ENCODE measurements at places on chromosomes 3 and 15. TPM values are rescaled to one million over a fixed set of nuclear protein-coding genes. Genes with fewer than 3 reads are reported as not detected.

The TLE3 gene
- polyA plus RNA-seq, result 16.7 TPM

GRCh38 chr3:31695280-31696008 is 162.7 kb downstream of the STT3B start:
- DNase-seq, result no peak

- DNase-seq, result no peak
These were observed 21.7 kb downstream of the MELTF start for GRCh38 chr3:197007953-197008352.

GRCh38 chr15:78064544-78064943 is 13.0 kb downstream of the TBC1D2B start:
- DNase-seq, result peak; percentile 85

DNA sequence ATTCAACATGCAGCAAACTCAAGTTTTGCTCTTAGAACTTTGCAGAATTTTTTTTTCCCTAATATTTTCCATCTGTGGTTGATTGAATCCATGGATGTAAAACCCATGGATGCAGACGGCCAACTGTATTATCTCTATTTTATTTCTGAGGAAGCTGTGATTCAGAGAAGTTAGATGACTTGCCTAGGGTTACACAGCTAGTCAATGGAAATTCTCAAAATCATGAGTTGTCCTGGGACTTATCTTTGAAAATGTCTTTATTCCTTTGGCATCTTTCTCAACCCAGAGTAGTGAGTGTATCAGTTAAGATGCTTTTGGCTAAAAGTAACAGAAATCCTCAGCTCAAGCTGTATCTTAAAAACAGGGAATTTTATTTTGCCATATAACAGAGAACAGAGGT is 107.9 kb upstream of the GALNT15 start:
- no peak for DNase-seq

- DNase-seq, result no peak
These were observed at the start of gene LRRC15 for GRCh38 chr3:194369522-194370279. TSS of gene LRRC15 (minus strand) at chr3:194369743. CDS start at chr3:194361043, 8,700 bp downstream.

DNA sequence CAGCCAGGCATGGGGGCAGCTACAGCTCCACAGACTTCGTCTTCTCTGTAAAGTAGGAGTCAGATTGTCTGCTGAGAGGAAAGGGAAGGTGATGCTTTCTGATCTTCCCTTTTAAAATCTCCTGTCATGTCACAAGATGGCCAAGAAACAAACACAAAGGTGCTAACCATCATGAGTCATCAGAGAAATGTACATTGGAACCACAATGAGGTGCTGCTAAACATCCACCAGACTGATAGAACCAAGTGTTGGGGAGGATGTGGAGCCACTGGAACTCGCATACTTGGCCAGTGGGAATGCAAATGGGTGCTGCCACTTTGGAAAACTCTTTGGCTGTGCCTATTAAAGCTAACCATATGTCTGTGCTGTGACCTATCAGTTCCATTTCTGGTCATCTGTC is 268.8 kb downstream of the SLCO3A1 start:
- DNase-seq, result no peak

The C3orf49 gene
- 0.33 TPM for polyA plus RNA-seq

DNA sequence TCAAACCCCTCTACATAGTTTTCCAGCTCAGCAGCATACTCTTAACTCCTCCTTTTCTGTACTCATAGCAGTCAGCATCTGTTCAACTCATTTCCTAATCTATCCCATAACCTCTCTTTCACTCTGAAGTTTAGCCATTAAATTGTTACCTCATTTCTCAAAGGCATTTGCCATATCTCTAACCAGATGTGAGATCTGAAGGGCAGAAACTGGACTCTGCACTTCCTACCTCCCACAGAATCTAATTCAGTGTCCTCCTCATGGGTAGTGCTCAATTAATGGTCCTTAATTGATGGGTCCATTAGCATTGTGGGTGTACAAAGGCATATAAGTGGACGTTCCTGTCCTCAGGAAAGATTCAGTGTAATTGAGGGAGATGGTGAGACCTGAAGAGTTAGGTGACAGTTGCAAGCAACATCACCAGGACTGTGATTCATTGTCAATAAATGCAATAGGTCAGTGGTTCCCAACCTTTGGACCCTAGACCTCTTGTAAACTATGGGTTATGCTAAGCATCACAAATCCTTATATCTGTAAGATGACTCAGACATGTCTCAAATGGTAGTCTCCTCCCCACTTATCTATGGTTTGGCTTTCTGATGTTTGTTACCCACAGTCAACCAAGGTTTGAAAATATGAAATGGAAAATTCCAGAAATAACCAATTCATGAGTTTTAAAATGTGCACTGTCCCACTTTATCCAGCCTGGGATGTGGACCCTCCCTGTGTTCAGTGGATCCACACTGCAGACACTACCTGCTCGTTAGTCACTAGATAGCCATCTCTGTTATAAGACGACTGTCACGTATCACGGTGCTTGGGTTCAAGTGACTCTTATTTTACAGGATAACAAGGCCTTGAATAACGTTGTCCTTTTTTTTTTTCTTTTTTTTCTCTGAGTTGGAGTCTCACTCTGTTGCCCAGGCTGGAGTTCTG is 25.0 kb upstream of the UACA start:
- DNase-seq, result no peak

- DNase-seq, result no peak
These were observed 4.4 kb upstream of the VHL start for GRCh38 chr3:10137178-10137577.

- no peak for DNase-seq
These were observed 14.2 kb upstream of the SLC6A6 start for GRCh38 chr3:14388201-14388600.

- DNase-seq, result no peak
These were observed 274.2 kb upstream of the ICE2 start for GRCh38 chr15:60752973-60753720.

GRCh38 chr3:3806856-3807255 is 7.6 kb downstream of the LRRN1 start:
- DNase-seq, result no peak

The ARNT2 gene
- 11.3 TPM for polyA plus RNA-seq

GRCh38 chr3:193134856-193135255 is 106.2 kb upstream of the PLAAT1 start:
- DNase-seq, result peak; percentile 30

GRCh38 chr3:48135552-48136495 is 52.4 kb downstream of the CDC25A start:
- DNase-seq, result no peak

- peak; percentile 27 for DNase-seq
These were observed 619 bp downstream of the ATXN7 start for GRCh38 chr3:63864008-63864964.

All from muscle of arm (tissue), 14 donors.